ENCODE measurements at places on chromosomes 3 and 15.

DNA sequence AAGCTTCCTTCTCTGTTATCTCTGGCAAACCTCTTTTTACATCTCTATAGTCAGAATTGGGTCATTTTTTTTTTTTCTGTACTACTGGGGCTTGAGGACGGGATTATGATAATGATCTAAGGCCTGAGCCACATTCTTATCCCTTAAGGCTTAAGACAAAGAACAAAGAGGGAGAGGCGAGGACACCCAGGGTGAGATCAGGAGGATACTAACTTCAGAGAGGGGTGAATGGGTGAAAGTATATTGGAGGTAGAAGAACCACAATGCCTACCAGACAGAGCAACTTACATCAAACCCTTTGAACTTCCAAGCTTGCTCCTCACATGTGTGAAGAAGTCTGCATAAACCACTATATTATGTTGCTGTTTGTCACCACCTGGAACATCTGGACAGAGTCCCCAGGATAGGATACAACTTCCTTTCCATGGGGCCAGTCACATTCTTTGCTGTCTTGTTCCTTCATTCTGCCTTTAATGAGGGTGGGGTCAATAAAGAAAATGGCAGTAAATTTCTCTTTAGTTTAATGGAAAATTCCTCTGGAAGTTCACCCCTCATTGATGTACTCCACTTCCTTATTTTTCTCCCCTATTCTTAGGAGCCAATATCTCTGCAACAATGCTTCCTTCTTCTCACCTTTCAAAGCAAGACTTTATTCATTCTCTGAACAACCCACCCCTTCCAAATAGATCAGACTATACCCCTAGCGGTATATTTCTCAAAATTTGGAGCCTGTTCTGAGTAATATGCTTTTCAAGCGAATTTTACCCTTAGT, 9.1 kb upstream of the PDCD6IP start:
- DNase-seq = no peak

DNA sequence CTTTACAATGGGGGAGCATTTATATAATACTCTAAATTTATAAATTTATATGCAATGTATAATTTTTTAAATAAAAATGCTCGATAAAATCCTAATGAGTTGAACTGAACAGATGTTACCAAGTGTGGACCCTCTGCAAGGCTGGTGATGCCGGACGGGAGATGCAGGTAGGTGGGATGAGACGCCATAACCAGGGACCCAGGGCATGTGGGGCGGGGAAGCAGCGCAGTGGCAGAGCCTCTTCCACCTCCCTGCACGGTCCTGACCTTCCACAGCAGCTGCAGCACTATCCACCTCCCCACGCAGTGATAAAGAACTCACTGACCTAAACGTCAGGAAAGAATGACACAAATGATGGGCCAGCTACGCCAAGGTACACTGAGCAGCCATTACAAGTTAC, 12.8 kb downstream of the PCSK6 start:
- no peak for DNase-seq

DNA sequence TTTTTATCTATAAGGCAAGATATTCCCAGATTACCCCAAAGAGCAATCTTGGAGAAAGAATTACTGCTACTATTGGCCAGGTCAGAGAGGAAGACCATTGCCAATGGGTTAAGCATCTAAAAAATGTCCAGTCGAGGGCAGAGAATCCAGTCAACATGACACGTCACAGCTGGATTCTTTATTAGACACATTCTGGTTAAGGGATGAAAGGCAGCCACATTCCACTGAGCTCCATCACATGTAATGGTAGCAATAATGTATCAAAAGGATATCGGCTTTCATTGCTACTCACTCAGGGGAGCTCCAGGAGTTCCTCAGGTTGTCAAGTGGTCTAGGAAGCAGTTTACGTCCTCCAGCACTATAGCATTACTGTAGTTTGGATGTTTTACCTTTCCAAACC, 421.1 kb downstream of the PLOD2 start:
- DNase-seq = no peak

DNA sequence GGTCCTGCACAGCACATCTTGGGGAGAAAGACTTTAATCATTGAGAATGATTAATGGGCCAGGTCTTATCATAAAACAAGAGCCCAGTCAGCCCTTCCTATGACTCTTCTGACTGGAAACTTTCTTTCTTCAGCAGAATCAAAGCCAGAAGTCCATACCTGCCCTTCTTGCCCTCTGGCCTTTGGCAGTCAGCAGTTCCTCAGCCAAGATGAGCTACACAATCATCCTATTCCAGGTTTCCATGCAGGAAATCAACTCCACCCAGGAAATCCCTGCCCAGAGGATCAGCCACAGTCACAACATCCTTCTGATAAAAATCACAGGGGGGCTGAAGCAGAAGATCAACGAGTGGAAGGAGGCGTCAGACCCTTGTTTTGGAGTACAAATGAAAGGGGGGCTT, 26.9 kb downstream of the ZNF589 start:
- no peak for DNase-seq

DNA sequence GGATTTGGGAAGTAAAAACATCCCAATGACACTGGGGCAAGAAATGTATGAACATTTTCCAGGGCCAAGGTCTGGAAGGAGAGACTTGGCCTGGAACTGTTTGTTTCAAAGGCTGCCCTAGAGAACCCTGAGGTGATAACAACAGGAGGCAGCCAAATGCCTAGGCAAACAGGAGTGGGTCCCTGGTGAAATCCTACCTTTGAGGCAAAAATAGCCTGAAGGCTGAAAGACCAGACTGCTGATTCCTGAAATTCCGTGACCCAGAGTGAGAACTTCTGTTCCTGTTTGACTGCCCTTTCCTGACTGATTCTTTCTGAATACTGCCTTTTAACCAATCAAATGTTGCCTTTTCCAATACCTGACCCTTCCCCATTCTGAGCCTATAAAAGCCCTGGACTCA, 196.4 kb downstream of the NSUN3 start:
- no peak for DNase-seq

GRCh38 chr3:74550686-74551085, 63.8 kb downstream of the CNTN3 start:
- DNase-seq = no peak

DNA sequence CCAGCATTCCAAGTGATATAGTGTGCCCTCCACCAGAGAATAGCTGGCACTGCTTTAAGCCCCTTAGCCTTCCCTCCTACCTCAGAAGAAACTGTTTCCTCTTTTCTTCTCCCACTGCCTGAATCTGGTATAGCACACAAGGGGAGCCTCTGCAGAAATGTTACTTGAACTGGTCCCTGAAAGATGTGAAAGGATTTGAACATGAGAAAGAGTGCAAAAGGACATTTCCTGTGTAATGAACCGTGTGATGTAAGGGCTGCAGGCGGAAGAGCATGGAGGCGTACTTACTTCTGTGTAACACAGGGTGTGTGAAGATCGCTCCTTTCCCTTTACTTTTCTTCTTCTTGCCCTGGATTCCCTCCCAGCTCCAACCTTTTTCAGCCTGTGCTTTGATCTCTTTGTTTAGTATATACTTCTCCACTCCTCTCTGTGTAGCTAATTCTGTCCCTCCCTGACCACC, 8.4 kb downstream of the TMOD3 start:
- no peak for DNase-seq

DNA sequence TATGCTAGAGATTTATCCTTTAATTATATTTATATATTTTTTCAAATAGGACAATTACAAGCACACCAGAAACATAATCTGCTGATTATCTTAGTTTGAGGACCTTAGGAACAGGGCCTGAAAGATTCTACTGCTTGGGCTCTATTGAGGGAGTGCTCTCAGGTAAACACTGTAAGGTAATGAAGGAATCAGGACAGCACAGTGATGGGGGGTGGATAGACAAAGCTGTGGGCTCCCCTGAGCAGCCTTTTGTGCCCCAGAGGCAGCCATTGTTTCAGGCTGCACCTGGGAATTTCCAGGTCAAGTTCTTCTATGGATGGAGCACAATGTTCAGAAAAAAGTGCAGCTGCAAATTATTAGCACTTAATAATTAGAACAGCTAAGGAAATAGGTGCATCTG, 848.0 kb upstream of the CADM2 start:
- DNase-seq = no peak

- DNase-seq = peak; percentile 46
Observed at GRCh38 chr15:90192961-90193786, 8.0 kb upstream of the SEMA4B start.

GRCh38 chr15:91965501-91966193, 112.1 kb downstream of the SLCO3A1 start:
- DNase-seq = no peak

- no peak for DNase-seq
Observed at GRCh38 chr3:42844412-42844713, 31.3 kb downstream of the CYP8B1 start.

- DNase-seq = no peak
Observed at GRCh38 chr3:49600781-49601180, 46.5 kb downstream of the BSN start.

DNA sequence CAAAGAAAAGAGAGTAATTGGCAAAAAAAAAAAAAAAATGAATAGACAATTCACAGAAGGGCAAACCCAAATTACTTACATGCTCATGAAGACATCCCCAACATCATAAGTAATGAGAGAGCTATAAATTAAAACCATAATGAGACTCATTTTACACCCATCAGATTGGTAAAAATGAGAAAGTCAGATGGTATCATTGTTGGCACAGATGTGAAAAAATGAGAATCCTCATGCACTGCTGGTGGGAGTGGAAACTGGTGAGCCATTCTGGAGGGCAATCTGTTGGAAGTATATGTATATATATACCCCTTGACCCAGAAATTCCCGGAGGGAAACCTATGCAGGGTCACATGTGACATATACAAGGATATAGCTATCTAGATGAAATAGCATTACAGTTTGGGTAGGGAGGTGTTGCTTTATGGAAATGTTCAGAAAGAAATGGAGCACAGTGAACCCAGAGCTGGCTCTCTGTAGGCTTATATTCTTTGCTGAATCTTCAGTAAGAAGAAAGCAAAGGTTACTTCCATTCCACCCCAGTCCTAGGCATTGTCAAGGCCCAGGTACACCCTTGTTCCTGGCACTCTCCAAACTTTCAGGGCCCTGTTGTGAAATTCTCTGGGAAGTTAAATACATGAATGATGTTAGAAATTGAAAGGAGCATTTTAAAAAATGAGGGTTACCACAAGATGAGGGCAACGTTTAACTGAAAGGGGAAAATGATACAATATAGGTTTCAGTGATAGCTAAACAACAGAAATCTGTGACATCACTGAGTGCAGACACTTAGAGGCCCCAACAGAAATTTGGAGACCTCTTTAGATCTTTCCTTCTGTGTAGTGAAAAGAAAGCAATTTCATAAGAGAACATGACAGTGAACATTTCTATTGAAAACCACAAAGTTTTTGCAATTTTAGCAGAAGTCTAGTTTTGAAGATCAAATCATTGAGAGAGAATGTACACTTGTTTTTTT, 132.7 kb upstream of the TPRG1 start:
- DNase-seq = no peak

DNA sequence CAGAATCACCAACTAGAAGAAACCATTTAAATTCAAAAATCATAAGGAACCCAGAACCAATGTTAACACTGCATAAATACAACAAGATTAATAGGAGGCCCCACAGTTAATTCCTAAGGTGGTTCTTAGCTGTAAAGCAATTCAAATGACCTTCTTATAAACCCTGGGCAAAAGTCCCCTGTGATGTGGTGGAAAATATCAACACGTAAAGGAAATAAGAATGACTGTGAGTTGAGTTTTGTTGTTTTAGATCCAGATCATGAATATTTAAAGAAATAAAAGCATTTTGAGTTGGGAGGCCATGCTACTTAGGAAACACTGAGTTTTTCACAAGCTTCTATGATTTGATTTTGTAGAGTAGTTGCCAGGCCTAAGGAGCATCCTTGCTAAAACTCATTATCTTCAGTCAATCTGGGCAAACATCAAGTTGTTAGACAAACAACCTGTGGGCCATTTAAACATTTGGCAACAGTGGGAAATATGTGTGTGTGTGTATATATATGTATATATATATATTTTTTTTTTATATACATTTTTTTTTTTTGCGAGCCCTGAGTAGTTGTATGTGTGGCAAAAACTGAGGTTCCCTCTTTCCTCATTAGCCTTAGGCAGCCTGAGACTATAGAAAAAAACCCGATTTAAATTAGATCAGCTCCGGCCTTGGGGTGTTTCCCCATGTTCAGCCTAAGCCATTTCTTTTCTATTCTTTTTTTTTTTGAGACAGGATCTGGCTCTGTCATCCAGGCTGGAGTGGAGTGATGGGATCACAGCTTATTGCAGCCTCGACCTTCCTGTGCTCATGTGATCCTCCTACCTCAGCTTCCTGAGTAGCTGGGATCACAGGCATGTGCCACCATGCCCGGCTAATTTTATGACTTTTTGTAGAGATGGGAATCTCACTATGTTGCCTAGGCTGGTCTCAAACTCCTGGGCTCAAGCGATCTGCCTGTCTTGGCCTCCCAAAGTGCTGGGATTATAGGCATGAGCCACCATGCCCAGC, 8.0 kb upstream of the PXK start:
- DNase-seq = no peak

DNA sequence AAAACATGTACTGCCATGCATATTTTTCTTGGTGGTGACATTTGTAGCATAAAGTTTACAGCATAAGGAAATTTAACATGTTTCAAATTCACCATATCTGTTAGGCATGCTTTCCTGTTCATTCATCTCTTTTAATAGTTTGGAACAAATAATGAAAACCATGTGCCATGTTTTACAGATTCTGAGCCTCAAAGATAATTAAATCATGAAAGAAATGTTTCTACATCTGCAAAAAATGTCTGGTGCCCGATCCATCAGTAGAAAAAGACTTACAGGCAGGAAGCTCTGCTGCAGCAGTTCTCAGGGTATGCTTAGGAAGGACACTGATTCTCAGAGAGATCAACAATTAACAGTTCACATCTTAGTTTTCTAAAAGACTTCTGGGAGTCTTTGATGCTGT, 316.2 kb downstream of the IL5RA start:
- no peak for DNase-seq

- DNase-seq = no peak
Observed at GRCh38 chr3:52792961-52793695, 1.5 kb upstream of the ITIH3 start.

- no peak for DNase-seq
Observed at GRCh38 chr15:39885099-39885777, 34.8 kb downstream of the GPR176 start.

- DNase-seq = no peak
Observed at GRCh38 chr15:89784686-89784960, 8.5 kb downstream of the MESP2 start.

DNA sequence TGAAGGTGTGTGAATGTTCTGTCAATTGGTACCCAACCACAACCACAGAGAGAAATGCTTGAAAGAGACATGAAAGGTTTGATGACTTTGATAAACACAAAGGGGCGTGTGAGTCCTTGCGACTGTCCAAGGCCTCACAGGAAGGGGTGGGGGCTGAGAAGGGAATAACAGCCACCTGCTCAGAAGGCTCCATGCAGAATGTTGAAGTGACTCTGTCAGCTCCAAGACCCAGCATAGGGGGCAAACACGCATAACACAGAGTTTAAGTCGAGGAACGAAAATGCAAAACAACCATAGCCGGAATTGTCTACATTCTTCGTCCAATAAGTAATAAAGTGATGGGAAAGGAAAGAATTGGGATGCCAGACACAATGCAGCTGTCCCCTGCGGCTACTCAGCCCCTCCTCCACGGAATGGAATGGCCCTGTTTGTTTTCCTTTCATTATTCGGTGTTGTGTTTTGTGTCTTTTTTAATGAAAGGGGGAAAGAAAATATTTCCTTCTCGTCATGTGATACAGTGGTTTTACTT, 19.9 kb downstream of the TMEM212 start:
- DNase-seq = no peak
